Ecto neural progenitor cell (in vitro differentiated cells): ENCODE measurements at places on chromosomes 4 and X.

DNA sequence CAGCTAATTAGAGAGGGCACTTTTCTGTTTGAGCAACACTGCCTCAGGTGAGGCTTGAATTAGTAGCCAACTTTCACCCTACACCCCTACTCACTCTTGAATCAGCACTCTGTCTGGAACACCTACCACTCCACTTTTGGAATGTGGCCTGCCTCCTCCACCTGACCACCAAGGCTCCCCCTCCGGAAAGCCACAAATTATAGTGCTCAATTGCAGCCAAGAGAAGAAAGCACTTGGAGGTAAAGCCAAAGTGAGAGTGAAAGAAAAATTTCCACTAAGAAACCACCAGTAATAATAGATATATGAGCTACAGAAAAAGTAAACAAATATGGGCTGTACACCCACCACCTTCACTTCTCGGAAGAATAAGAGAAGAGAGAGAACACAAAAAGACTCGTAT, 41.1 kb downstream of the PPP3CA start:
- DNase-seq: no peak

- no peak for DNase-seq
These were observed 124.9 kb downstream of the PTTG2 start for GRCh38 chr4:38084877-38085711.

- no peak for DNase-seq
These were observed 155.3 kb downstream of the GRIA3 start for GRCh38 chrX:123339221-123339905.

GRCh38 chrX:968148-968965, 244.1 kb downstream of the CRLF2 start:
- DNase-seq: no peak

DNA sequence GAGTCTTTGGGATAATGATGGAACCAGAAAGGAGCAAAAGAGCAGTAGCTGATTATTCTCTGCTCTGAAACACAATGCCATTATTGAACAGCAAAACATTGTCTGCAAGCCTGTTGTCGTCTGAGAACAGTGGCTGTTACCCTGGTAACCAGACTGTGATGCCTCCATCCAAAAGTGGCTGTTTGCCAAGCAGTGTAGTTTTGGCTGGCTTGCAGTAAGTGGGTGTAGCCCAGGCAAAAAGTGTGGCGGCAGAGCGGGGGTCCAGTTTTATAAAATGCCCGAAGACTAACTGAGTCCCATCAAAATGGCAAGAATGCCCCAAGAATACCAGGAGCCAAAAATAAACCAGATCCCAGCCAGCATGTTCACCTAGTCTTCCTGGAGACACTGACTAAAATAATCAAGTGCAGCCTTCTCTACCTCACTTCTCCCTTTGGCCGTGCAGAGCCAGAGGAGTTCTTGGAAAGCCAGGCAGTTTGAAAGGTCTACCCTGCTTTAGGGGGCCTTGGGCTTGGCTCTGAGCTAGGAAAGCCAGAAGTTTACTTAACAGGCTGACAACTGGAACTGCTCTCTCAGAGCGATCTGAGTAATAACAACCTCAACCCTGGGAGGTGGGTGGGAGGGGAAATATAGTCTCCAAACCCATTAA, 2.6 kb downstream of the PLP1 start:
- DNase-seq: peak; percentile 24

- no peak for DNase-seq
These were observed 7.6 kb downstream of the UGT8 start for GRCh38 chr4:114606245-114606644.

GRCh38 chr4:38534344-38535045, 129.5 kb upstream of the KLF3 start:
- no peak for DNase-seq

DNA sequence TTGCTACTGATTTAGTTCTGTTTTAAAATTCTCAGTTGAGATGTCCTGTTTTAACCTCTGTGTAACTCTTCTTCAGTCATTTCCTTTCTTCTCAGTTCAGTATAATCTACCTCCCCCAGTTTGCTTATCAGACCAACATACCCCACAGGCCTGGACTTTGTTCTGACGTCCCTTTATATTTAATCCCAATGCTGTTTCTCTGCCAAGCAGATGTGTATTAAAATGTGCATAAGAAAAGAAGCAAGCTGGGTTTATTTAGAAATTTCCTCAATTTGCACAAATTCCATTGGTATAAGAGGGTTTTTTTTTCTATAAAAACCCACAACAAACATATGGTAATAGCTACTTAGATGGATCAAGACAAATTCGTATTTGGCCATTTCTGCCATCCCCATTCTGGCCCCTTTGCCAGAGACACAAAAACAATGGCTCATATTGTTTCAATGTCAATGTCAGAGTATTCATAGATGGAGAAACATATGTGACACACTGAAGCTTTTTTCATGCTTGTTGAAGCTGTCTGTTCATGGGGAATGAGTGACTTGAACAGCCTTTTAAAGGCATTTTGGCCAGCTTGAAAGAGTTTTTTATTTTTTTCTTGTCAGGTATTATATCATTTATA, 24.5 kb downstream of the HCCS start:
- DNase-seq: no peak

DNA sequence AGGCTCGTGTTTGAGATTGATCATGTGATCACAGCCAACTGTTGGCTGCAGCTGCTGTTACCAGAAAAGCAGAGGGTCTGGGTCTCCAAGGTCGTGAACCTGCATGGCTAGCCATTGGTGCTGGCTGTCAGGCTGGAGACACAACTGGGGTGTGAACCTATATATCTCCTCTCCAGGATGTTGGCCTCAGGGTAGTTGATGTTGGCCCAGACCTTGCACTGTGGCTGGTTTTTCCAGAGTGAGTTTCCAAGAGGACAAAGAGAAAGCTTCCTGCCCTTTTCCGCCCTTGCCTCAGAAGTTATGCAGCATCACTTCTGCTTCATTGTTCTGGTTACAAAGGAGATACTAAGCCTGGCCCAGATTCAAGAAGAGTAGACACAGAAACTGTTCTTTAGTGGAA, 607.8 kb upstream of the HS3ST1 start:
- DNase-seq: no peak

GRCh38 chr4:74093981-74094623, 4.9 kb downstream of the CXCL2 start:
- DNase-seq: no peak

DNA sequence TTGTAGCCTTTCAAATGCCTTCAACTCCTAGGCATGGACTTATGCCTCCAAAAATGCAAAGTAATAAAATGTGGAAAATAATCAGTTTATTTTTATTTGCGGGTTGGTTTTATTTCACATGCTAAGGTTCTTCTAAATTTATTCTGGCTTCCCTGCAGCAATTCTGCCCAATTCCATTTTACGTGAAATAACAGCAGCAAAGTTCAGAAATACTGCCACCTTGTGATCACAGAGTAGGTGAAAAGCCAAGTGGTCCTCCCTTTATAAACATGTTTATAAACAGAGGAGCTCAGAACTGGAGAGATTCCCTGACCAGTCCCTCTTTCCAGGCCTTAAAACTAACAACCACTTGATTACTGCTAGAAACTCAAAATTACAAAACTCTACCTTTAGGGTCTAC, 14.7 kb upstream of the DCHS2 start:
- DNase-seq: no peak

- DNase-seq: peak; percentile 62
These were observed 126.7 kb upstream of the MBNL3 start for GRCh38 chrX:132615391-132616131.

DNA sequence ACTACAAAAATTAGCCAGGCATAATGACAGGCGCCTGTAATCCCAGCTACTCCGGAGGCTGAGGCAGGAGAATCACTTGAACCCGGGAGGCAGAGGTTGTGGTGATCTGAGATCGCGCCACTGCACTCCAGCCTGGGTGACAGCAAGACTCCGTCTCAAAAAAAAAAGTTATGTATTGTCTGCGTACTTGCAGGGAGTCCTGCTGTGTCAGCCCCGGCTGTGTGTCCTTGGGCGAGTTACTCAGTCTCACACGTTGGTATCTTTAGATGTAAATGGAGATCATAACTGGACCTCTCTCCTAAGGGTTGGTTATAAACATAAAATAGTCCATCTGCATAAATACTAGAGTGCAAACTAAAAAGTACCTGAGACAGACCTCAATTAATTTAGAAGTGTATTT, 22.7 kb upstream of the TBC1D14 start:
- DNase-seq: no peak

DNA sequence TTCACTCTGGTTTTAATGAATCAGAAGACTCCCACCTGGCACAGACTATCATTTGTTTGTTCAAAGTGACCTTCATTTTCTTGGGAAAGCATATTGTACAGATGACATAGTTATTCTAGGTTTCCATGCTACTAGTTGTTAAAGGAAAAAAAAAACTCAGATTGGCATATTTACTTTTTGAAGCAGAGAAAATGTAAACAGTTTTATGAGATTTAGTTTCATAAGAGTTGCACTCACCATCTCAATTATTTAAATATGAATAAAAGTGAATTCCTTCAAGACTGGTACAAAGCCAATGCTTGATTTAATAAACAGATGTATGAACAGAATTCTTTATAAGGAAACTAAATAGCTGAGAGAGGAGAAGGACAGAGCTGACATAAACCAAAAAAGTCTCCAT, 280.3 kb upstream of the UGT8 start:
- no peak for DNase-seq

DNA sequence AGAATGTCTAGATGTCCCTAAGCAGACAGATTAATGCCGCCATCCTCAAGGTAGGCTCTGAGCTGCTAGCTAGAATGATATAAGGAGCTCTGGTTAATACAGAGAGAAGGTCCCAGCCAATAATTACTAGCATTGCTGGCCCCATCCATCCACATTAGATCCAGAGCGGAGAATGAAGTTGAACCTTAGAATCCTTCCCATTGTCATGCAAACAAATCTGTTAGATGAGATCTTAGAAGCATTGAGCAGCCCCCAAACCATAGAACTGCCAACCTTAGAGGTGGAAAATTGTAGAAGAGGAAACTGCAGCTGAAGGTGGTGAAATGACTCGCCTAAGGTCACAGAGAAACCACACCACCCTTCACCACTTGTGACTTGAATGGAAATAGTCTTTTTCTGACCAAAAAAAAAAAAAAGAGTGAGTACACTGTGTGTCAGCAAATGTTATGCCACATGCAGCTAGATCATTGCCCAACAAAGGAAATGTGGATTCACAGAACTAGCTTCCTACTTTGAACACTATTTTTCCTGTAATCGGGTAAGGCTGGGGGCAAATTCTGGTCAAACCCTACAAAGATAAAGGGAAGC, 162.1 kb downstream of the SMIM20 start:
- DNase-seq: no peak

- no peak for DNase-seq
These were observed 107.4 kb downstream of the KDM6A start for GRCh38 chrX:44980403-44980802.

- DNase-seq: no peak
These were observed 51.7 kb downstream of the CHM start for GRCh38 chrX:85995641-85996040.

DNA sequence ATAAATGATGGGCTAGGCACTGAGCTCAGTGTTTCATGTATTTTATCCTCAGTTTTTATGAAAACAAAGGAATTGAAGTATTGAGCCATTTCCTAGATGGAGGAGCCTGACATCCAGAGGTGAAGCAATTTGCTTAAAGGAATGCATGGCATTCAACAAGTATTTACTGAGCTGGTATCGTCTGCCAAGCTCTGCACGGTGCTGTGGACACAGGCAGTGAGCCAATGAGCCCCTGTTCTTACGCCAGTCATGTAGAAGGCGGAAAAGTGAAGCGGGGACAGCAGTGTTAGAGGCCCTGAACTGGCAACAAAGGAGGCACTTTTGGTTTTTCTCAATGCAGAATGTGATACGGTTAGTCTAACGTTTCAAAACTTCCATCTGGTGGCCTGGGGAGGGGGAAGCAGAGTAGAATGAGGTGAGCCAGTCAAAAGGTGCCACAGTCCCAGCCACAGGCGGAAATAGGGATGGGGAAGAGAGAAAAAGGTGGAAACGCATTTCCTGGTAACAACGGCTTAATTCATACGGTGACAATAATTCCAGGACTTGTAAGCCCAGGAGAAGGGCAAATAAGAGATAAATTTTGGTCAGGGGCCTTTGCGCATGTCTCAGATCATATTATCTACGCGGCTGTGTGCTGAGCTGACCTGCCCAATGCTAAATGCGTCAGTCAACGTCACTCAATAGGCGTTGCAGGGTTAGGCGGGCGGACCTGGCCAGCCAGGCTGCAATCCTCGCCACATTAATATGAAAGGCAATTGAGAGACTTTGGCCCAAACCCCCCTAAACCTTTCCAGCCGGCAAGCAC, 133.9 kb downstream of the AFAP1 start:
- no peak for DNase-seq

DNA sequence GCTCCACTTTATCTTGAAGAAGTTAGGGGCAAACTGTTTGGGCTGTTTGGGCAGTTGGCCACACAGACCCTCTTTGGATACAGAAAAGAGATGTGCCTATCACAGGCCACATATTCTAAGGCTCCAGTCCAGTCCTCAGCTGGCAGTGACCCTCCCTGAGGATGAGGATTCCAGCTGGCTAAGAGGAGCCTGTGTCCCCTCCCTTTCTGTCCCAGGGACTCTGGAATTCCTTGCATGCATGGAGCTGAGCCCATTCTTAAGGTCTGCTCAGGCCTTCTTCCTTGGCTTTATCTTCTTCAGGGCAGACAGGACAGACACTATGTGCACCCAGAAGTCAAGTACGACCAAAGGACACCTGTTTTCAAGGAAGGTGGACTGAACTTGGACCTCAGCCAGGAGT, 23.8 kb upstream of the GK2 start:
- DNase-seq: no peak

DNA sequence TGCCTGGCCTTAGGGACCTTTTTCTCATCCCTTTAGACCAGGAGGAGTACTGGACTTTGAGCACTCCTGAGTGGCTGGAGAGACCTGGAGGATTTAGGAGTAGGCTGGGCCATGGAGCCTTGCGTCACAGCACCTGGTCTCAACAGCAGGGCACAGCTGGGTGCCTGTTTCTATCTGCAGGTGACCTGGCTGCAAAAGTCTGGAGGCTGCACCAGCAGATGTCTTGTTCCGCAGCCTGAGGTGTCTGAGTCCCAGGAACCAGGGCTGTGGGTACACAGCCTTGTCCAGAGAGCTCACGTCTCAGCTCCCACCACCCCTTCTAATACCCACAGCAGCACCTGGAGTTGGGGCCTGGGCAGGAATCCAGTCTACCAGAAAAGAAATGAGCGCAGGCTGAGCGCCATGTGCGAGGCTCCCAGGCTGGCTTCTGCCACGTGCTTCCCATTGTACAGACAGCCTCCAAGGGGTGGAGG, 5.0 kb upstream of the NSD2 start:
- no peak for DNase-seq

DNA sequence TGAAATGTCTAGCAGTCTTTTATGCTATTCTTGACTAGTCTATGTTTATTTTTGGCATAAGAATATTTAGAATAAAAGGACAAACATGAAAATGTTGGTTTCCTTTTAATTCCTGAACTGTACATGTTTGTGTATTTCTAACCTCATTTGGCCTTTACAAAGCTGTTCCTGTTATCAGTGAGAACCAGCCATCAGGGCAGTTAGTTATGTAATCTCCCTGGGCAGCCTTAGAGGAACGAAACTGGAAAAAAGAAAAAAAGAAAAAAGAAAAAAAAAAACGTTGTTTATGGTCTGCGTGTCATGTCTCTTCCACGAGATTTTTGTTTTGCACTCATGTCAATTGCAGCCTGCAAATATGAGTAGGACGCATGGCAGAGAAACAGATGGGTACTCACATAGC, 193.7 kb downstream of the MAGEB5 start:
- no peak for DNase-seq

- DNase-seq: no peak
These were observed 59.0 kb downstream of the WWC2 start for GRCh38 chr4:183158062-183158461.

GRCh38 chrX:154840856-154841255, 6.4 kb upstream of the SMIM9 start:
- DNase-seq: no peak
